ENCODE measurements at places on chromosomes 11 and 22.
A peak's percentile ranks its signal among the peaks of the same experiment; 100 is the strongest.

GRCh38 chr11:109795234-109795633 lies 298.0 kb upstream of the ZC3H12C start:
- no peak for DNase-seq

DNA sequence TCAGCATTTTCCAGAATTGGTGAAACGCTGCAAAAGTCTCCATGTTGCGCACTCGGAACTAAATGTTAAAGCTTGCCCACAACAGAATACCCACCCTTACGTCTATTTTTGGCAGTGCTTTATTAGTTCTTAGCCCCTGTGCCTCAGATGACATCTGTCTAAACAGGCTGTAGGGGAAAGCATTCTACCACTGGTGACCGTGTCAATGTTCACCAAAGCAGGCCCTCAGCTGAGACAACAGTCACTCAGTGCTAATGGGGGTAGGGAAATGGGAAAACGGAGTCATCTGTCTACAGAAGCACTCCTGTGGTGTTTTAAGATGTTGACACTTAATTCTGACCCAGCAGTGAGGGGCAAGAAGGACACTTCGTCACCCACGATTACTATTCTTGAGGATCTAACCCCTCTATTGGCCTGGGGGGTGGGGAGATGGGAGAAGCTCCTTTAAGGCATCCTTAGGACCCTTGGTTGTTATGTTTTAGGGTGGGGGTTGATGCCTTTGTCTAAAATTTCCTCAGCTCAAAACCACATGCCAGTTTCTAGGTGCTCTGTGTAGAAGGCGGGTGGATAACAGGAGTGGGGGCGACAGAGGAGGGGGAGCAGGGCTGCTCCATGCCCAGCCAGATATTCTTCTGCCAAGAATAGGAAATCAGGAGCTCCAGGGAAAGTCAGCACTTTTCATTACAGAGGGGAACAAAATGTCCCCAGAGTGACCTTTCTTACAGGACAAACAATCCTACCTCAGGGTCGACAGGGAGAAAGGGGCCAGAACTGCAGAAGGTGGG lies 15.6 kb upstream of the MFRP start:
- no peak for DNase-seq

DNA sequence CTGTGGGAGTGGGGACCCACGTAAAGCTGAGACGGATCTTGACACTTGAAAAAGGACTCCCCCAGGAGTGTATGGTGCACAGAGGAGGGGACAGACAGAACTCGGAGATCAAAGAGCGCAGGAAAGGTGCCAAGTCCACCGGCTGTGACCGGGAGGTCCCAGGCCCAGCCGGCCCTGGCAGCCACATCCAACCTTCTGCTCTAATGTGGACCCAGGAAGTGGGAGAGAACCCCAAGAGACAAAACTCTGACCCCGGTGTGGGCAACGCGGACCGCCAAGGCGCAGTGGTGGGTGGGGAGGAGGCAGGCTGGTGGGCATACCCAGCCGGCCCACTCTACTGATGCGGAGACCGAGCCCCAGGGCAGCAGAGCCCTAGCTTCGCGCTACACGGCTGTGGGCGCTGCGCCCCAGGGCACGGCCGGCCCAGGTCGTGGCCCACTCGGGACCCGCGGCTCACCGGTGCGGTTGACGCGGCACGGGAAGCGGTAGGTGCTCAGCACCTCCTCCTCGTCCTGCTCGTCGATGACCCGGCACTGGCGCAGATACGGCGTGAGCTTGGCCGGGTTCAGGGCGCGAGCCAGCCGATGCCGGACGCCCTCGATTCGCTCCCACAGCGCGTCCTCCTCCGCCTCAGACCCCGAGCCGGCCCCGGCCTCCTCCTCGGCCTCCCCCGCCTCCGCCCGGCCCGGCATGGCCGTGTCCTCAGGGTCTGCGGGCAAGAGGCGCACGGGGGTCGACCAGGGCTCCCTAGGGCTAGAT lies 527 bp downstream of the CARD10 start:
- DNase-seq = no peak

- DNase-seq = no peak
Measured at GRCh38 chr11:108203075-108203474, 19.4 kb downstream of the NPAT start.

- DNase-seq = no peak
Measured at GRCh38 chr22:27711012-27711411, 90.5 kb downstream of the MN1 start.

DNA sequence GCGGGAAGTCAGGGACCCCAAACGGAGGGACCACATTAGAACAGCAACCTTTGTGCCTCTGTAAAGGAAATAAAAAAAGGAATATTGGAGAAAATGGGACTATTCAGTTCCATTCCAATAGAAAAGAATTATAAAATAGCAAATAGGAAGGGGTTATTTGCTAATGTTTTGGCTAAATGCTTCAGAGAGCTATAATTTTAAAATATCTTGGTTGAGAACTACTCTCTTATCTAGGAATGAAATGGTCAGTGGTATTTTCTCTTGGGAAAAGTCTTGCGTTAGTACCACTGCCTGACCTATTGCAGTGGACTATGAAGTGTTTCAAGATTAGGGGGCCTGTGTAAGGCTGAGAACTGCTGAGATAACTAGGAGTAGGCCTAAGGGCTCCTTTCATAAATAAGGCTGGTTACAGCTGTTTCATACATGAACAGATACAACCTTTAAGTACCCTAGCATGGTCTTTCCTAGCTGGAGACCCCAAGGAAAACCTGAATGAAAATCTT lies 6.9 kb upstream of the WEE1 start:
- DNase-seq = no peak

DNA sequence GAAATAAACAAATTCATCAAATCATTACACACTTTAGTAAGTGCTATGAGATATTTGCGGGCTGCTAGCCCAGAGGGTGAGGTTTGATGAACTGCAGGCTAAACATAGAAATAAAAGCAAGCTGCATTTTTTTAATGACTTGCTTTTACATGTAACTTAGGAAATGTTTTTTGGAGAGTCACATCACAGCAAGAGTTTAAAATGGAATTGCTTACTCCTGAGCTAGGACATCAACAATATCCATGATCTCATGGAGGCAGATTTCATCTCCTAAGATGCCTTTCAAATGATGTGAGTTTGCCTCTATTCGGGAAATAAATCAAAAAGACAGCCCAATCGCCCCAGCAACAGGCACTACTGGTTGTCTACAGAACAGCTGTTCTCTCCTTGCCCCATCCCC lies 73.4 kb upstream of the CD44 start:
- DNase-seq = peak; percentile 65

GRCh38 chr11:116657842-116658825 lies 114.7 kb downstream of the BUD13 start:
- no peak for DNase-seq

DNA sequence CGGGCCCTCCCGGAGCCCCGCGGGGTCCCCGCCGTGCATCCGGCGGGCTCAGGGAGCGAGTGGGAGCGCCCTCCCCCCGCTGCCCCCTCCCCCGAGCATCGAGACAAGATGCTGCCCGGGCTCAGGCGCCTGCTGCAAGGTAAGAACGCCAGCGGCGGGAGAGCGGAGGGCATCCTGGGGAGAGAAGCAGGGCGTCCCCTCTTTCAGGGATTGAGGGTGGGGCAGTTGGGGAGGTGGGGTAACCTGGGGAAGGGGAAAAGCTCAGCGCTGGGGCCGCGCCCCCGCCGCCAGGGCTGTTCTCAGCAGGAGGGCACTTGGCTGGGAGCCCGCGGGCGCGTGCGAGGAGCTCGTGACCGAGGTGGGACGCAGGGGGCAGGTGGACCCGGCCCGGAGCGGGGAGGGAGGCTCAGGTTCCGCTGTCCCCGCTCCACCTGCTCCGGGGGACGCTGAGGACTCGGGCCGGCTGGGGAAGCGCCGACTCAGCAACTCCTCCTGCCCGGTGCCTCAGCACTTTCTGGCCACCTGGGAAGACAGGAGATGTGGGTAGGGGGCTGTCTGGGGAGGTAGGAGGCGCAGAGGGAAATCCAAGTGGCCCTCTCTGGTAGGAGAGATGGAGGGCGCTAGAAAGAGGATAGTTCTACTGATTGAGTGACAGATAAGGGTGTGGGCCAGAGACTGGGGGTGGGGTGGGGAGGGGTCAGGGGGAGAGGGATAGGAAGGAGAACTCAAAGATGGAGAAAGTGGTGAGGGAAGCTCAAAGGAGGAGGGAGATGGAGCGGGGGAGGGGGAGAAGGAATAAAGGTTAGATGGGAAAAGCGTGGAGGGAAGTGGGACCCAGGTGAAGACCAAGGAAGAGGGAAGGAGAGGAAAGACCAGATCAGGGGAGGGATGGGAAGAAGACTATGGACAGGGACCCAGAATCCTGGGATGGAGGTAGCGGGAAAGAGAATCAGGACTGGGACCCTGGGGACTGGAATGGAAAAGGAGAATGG lies 726 bp downstream of the RTN4RL2 start:
- DNase-seq = no peak

DNA sequence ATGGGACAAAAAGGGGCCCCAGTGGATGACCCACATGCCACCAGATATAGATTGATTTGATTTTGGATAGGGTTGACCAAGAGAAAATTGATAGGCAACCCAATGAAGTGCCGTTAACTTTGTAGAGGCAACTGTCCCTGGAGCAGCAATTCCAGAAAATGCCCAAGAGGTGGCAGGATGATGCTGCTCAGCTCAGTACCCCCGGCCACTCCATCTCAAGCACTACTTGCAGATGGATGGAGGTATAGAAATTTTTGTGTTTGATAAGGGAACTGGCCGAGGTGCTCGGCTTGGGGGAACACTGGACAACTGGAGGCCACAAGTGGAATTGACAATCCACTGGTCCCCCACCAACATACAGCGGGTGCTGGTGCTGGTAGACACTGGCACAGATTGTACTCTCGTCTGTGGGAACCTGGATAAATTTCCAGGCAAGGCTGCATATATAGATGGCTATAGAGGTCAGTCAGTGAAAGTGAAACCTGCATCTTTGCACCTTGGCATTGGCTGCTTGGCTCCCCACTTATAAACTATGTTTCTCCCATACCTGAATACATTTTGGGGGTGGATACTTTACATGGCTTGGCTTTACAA lies 86.3 kb downstream of the CCDC83 start:
- DNase-seq = peak; percentile 73

DNA sequence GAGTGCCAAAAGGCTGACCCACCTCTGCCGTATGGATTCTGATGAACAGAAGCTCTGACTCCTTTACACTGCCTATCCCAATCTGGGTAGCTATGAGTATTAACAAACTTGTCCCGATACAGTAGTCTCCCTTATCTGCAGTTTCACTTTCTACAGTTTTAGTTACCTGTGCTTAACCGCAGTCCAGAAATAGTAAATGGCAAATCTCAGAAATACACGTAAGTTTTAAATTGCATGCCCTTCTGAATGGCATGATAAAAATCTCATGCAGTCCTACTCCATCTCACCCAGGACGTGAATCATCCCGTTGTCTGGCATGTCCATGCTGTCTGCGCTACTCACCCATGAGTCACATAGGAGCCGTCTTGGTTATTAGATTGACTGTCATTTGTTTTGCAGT lies 68.8 kb downstream of the SNX19 start:
- peak; percentile 77 for DNase-seq

- DNase-seq = no peak
Measured at GRCh38 chr11:14318581-14318981, 40.4 kb downstream of the RRAS2 start.

GRCh38 chr22:30861688-30862552 lies 106.7 kb downstream of the MORC2 start:
- peak; percentile 1 for DNase-seq

- DNase-seq = peak; percentile 48
Measured at GRCh38 chr11:26993965-26994457, at the start of gene FIBIN. Gene FIBIN, plus strand, starts transcription at chr11:26994112. Its CDS starts 415 bp downstream, at chr11:26994527.

DNA sequence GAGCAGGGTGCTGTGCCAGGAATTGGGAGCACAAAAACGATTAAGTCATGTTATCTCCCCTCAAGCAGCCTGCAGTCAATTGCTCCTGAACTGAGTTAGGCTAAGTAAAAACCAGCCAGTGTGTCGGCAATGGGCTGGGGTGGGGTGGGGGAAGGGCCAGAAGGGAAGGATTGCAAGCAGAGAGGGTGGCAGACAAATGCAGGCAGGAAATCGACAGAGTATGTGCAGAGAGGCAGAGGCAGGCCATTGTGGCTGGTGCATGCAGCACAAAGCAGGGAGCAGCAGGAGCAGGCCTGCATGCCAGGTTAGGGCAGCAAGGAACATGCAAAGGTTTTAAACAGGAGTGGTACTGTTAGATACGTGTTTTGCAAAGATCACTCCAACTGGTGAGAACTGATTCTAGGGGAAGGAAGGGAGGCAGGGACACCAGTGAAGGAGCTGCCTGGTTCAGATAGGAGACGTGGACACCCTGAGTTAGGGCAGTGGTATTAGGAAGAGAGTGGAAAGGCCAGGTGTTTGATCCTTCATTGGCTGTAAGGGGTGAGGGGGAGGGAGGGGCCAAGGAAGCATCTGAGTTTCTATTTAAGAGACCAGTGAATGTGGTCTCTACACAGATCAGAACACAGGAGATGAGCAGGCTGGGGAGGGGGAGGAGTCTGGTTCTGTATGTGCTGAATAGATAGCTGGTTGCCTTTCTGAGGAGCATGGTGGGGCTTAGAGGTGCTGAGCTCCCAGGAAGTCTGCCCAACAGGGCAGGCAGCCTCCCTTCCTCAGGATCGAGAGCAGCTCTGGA lies 70.8 kb upstream of the PHOX2A start:
- no peak for DNase-seq

- no peak for DNase-seq
Measured at GRCh38 chr11:64358536-64358906, 441 bp upstream of the RPS6KA4 start.

- DNase-seq = peak; percentile 51
Measured at GRCh38 chr22:30038219-30038618, 42.0 kb upstream of the HORMAD2 start.

- no peak for DNase-seq
Measured at GRCh38 chr22:20298110-20298802, 21.6 kb downstream of the DGCR6L start.

- peak; percentile 47 for DNase-seq
Measured at GRCh38 chr11:116911976-116912734, 74.7 kb upstream of the APOA1 start.

DNA sequence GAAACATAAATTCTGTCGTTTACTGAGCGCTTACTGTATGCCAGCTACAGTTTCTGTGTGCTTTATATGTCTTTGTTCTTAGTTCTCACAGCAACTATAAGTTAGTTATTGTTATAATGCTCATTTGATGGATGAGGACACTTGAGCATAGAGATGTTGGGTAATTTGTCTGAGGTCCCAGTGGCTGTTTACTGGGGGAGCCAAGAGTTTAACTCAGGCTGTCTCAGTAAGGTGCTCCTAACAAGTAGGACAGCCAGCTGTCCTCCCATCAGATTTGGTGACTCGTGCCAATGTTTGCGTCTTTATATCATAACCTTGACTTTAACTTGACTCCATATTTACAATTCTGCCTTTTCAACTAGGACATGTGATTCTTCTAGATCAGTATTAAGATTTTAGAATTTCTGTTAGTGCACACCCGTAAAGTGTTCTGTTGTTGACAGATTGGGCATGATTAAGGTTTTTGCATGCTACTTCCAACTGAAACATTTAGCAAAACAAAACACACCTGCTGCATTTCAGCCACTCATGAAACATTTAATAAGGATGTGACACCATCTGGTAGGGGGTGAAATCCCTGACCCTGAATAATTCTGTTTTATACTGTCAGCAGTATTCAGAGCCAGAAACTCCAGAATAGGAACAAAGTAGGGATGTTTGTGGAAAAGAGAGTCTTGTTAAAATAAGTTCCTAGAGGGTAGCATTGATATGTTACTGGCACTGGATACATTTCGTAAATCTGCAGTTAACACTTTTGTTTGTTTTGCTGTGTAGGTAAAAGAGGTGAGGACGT lies 1.9 kb downstream of the REXO2 start:
- DNase-seq = no peak

- no peak for DNase-seq
Measured at GRCh38 chr11:83938148-83938547, 652.0 kb upstream of the CCDC90B start.

- no peak for DNase-seq
Measured at GRCh38 chr11:117744471-117745150, 52.4 kb downstream of the DSCAML1 start.

GRCh38 chr11:122746050-122746478 lies 90.5 kb downstream of the UBASH3B start:
- no peak for DNase-seq

Data from AG08395 (cell line).